ENCODE measurements at places on chromosomes 4 and X.

DNA sequence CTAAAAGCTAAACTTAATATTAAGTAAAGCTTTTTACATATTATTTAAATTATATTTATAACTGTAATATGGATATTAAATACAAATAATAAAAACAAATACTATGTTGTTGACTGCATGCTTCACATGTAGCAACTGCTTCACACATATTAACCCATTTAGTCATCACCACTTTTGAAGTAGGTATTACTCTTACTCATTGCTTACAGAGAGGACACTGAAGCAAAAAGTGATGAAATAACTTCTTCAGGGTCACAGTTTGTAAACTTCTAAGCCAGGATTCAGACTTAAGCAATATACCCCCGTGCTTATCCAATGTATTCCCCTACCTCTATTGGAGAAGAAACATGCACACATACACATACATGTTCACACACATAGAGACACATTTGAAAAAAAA lies 166.6 kb downstream of the DKK2 start:
- no peak for DNase-seq

DNA sequence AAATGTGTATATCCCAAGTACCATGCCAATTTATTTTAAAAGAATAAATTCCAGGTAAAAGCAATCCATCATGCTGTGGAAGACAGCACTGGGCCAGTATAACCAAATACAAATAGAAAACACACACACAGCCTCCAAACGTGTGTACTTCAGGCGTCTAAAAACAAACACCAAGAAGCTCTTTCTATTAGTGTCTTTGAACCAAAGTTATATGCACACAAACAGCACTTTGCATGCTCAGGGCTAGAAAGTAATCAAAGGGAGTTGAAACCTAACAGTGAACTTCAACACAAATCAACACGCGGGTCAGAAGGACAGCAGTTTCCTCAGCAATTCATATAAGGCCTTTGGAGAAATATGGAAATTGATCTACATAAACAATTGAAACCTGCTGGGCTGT lies 15.4 kb downstream of the GASK1B start:
- no peak for DNase-seq

GRCh38 chrX:153537080-153537479 lies 19.6 kb downstream of the ATP2B3 start:
- no peak for DNase-seq

DNA sequence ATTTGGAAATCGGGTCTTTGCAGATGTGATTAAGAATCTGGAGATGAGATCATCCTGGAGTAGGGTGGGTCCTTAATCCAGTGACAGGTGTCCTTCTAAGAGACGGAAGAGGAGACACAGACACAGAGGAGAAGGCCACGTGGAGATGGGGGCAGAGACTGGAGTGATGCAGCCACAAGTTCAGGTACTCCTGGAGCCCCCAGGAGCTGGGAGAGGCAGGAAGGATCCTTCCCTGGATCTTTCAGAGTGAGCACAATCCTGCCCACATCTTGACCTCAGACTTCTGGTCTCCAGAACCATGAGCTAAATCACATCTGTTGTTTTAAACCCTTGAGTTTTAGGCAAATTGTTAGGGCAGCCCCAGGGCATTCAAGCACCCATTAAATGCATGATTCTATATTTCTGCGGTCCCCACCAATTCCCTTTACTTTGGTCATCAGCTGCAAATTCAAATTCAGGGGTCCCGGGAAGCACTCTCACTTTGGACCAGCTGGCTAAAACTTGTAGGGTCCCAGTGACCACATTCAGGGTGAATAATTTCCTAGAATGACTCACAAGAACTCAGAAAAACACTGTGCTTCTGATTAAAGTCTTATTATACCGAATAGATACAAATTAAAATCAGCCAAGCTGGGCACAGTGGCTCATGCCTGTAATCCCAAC lies 12.8 kb upstream of the AKAP17A start:
- DNase-seq = no peak

GRCh38 chr4:71441186-71442169 lies 102.7 kb downstream of the SLC4A4 start:
- DNase-seq = no peak

- DNase-seq = no peak
These were observed 11.2 kb downstream of the ABLIM2 start for GRCh38 chr4:8147231-8147970.

- DNase-seq = no peak
These were observed 309.7 kb downstream of the GUCY2F start for GRCh38 chrX:109172091-109172602.

- DNase-seq = no peak
These were observed 152.5 kb upstream of the STX18 start for GRCh38 chr4:4694296-4694772.

DNA sequence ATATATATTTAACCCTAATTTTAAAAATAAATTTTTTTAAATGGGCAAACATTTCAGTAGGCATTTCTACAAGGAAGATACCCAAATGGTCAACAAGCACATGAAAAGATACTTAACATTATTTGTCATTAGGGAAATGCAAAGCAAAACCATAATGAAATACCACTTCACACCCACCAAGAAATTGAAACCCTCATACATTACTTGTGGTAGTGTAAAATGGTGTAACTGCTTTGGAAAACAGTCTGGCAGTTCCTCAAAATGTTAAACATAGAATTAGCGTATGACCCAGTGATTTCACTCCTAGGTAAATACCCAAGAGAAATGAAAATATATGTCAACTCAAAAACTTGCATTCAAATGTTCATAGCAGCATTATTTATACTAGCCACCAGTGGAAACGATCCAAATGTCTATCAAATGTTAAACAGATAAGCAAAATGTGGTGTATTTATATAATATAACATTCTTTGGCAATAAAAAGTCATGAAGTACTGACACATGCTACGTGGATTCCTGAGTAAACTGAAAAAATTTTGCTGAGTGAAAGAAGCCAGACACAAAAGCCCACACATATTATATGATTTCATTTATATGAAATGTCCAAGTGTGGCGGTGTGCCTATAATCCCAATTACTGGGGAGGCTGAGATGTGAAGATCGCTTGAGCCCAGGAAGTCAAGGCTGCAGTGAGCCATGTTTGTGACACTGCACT lies 16.6 kb downstream of the TRIM2 start:
- DNase-seq = no peak

DNA sequence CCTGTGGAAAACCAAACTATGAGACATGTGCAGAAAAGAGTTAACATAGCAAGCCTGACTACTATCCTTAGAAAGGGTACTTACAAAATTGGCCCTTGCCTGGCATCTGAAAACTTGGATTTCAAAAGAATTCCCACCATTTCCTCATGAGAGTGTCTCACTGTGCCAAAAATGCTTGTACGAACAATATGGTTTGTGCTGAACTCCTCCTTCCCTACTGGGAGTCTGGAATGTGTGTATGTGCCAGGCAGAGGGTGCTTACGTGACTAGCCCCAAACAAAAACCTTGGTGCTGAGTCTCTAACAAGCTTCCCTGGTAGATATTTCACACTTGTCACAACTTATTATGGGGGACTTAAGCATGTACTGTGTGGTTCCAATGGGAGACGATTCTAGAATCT lies 81.7 kb upstream of the GIMD1 start:
- DNase-seq = no peak

DNA sequence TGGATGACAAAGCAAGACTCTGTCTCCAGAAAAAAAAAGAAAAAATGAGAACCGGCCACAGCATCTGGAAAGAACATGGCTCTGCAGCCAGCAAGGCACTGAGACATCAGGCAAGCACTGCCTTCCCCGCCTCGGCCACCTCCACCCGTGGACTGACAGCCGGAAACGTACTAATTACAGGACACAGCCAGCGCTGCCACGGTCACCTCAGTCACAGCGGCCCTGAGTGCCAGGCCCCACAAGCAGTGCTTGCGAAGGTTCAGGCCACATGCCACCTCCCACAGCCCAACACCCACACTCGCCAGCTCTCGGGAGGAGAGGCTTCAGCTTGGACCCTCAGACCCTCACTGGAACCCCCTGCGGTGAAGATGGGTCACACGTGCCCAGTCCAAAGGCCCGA lies 16.8 kb downstream of the FAM53A start:
- DNase-seq = no peak

DNA sequence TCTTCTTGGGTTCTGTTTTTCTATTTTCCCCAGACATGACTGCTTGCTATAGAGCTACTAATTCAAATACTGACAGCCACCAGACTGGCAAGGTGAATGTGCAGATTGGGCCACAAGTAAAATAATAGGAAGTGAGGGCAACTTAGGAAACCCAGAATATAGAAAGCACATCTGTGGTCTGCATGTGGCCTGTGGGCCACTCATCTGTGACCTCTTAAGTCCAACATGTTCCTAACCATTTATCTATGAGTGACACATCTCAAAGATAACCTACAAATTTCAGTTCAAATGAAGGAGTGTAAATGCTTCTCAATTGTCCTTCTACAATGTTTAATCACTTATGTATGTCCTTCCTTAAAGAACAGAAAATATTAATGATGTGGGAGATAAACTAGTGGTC lies 128.9 kb downstream of the REELD1 start:
- DNase-seq = no peak

DNA sequence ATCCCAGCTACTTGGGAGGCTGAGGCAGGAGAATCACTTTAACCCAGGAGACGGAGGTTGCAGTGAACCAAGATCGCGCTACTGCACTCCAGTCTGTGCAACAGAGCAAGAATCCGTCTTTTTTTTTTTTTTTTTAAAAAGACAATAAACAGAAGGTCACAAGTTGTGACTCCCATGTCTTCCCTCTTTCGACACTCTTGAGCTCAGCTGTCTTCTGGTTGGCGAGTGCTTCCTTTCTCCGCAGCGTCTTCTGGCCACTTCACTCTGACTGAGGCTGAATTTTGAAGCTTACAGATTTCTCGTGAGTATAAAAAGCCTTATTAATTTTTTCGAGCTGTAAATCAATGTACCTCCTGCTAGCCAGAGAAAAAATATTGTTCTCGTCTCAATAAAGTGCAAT lies 124.9 kb downstream of the STOX2 start:
- DNase-seq = no peak

- no peak for DNase-seq
These were observed 1.8 kb downstream of the SLC38A5 start for GRCh38 chrX:48468247-48468671.

DNA sequence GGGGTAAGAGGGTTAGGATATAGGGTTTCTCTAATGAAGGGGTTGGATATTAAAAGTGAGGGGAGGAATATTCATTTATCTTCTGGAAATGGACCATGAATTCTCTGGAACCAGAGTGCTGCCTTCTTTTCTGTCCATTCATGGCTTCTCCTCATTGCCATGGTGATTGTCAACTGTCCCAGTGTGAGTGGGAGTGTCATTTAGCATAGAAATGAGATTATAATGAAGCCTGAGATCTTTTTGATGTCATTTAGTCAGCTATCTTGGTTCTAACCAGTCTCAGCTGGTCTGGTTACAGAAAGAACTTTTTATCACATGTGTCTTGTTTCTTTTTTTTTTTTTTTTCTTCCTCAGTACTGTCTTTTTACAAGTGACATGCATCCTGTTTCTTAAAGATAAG lies 497.3 kb upstream of the PITX2 start:
- no peak for DNase-seq

DNA sequence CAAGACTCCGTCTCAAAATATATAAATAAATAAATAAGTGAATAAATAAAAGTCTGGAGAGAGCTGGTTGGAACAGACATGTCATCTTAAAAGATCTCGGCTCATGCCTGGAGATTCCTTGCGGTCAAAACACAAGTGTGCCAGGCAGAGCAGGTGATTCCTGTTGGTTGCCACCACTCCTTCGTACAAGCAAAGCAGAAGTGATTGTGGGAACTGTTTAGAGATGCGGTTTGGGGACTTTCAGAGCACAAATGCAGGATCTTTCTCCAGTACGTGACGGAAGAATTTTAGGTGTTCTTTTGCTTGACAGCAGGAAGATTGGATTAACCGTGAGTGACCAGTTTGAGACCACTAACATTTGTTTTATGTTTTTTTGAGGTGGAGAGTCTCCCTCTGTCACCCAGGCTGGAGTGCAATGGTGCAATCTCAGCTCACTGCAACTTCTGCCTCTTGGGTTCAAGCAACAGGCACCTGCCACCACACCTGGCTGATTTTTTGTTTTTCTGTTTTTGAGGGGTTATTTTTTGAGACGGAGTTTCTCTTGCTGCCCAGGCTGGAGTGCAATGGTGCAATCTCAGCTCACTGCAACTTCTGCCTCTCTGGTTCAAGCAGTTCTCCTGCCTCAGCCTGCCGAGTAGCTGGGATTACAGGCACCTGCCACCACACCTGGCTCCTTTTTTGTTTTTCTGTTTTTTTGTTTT lies 2.8 kb upstream of the CRLF2 start:
- no peak for DNase-seq

- no peak for DNase-seq
These were observed 29.0 kb upstream of the SMAD1 start for GRCh38 chr4:145452447-145453162.

DNA sequence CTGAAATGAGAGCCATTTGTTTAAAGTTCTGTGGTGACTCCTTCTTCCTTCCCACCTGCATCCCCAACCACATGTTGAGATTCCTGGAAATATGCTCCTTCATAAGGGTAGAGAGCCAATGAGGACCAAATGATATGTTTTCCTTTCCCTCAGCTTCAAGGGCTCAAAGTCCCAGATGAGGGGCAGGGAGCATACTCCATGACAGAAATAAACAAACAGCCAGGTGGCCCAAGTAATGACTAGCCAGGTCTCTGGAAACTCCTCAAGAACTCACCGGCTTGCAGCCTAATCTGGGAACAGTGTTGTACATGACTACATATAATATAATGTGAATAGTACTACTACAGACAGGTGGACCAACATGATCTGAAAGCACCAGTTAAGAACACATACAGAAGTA lies 392.3 kb downstream of the PACRGL start:
- DNase-seq = no peak

- no peak for DNase-seq
These were observed 206.8 kb downstream of the IL15 start for GRCh38 chr4:141843136-141843535.

DNA sequence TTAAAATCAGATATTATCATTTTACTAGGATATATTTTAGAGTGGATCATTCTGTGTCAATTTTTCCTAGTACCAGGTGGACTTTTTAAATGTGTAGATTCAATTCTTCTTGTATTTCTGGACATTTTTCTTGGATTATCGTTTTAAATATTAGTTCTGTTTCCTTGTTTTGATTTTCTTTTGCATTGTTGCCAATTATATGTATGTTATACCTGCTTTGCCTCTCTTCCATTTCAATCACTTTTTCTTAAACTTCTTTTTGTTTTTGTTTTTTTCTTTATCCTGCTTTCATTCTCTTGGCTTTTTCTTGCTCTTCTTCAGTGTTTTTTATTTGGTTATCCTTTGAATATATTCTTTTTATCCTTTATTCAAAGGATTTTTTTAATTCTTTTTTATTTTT lies 141.0 kb downstream of the STOX2 start:
- DNase-seq = no peak

- DNase-seq = no peak
These were observed 262.8 kb downstream of the DKK2 start for GRCh38 chr4:106773076-106773905.

Measured in uterus (tissue), 4 donors.